ENCODE measurements at places on chromosomes 4 and X.

- no peak for DNase-seq
These were observed 172.7 kb upstream of the USP9X start for GRCh38 chrX:40912576-40912975.

- peak; percentile 1 for DNase-seq
These were observed 31.1 kb downstream of the BMP15 start for GRCh38 chrX:50941638-50942037.

GRCh38 chrX:150146271-150146896 lies 208.1 kb upstream of the EOLA2 start:
- no peak for DNase-seq

DNA sequence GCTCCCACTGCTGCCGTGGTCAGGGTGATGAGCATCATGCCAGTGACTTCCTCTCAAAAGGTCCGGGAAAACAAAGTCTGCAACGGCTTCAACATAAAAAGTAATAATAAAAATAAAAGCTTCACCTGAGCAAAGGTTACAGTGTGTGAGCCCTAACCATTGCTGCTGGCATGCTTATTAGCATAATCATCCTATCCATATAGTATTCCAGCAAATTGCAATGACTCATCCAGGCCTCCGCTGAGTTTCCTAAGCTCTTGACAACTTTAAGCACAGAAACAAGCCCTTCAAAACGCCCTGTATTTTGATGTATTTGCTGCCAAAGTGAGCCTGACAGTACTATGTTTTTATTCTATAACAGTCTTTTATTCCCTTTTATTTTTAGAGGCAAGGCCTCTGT lies 100.5 kb downstream of the AASDH start:
- no peak for DNase-seq

- DNase-seq: no peak
These were observed 93.6 kb upstream of the RASGEF1B start for GRCh38 chr4:81565142-81565870.

- no peak for DNase-seq
These were observed 148.7 kb upstream of the NAP1L5 start for GRCh38 chr4:88846206-88846790.

Measured in activated T-cell treated with anti-CD3 and anti-CD28 coated beads for 48 hours (primary cell).